ENCODE measurements at places on chromosomes 11 and 22. TPM values are rescaled to one million over a fixed set of nuclear protein-coding genes. Genes with fewer than 3 reads are reported as not detected.

The SHANK3 gene
- 13.1 TPM for total RNA-seq

The PKDREJ gene
- total RNA-seq = 0.05 TPM

GRCh38 chr11:16788141-16789062 lies 50.0 kb downstream of the C11orf58 start:
- H3K27ac ChIP-seq = peak overlapping the region; percentile 68
- H3K4me3 ChIP-seq = no peak overlapping the region
- peak; percentile 82 for DNase-seq
- H3K36me3 ChIP-seq = peaks cover 9% of the 10 kb centered on the region
- H3K4me1 ChIP-seq = peaks cover 32% of the 10 kb centered on the region

The LDHAL6A gene
- total RNA-seq = not detected

The TRIM51 gene
- not detected for total RNA-seq
